Thyroid gland (tissue), 4 donors: ENCODE measurements at places on chromosomes 1 and 21. TPM values are rescaled to one million over a fixed set of nuclear protein-coding genes. Genes with fewer than 3 reads are reported as not detected.
A peak's percentile ranks its signal among the peaks of the same experiment; 100 is the strongest.

SHISAL2A gene
- total RNA-seq = not detected

TRABD2B gene
- 0.56 TPM for total RNA-seq

CYP4Z1 gene
- total RNA-seq = 1.5 TPM

GRCh38 chr1:239644604-239645003 is 258.2 kb downstream of the CHRM3 start:
- H3K36me3 ChIP-seq = no peaks in the 10 kb centered on the region
- H3K27ac ChIP-seq = no peak overlapping the region
- H3K4me3 ChIP-seq = no peak overlapping the region
- H3K27me3 ChIP-seq = no peaks in the 10 kb centered on the region
- H3K4me1 ChIP-seq = no peaks in the 10 kb centered on the region

- no peaks in the 10 kb centered on the region for H3K4me1 ChIP-seq
- H3K4me3 ChIP-seq = no peak overlapping the region
- DNase-seq = no peak
- no peaks in the 10 kb centered on the region for H3K27me3 ChIP-seq
- H3K27ac ChIP-seq = no peak overlapping the region
- no peaks in the 10 kb centered on the region for H3K36me3 ChIP-seq
Measured at GRCh38 chr1:218742467-218743262, 397.5 kb downstream of the TGFB2 start.

DNA sequence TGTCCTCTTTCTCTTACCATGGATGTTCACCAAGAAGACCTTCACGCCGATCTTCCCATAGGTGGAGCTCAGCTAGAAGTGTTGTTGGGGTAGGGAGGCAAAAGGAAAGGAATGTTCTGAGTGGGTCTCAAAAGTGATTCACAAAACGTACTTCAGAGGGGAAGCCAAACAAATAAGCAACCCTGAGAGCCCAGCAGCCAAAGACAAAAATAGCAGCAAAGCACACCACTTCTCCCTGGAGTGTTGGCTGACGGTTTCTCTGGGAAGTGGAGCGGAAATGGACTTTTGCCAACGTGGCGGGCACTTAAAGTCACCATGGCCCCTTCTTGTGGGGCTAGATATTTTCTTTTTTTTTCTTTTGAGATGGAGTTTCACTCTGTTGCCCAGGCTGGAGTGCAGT is 23.1 kb downstream of the SLC26A9 start:
- peaks cover 34% of the 10 kb centered on the region for H3K4me1 ChIP-seq
- no peak overlapping the region for H3K4me3 ChIP-seq
- H3K27ac ChIP-seq = peak overlapping the region; percentile 83
- peak; percentile 96 for DNase-seq
- H3K27me3 ChIP-seq = no peaks in the 10 kb centered on the region
- no peaks in the 10 kb centered on the region for H3K36me3 ChIP-seq

DNA sequence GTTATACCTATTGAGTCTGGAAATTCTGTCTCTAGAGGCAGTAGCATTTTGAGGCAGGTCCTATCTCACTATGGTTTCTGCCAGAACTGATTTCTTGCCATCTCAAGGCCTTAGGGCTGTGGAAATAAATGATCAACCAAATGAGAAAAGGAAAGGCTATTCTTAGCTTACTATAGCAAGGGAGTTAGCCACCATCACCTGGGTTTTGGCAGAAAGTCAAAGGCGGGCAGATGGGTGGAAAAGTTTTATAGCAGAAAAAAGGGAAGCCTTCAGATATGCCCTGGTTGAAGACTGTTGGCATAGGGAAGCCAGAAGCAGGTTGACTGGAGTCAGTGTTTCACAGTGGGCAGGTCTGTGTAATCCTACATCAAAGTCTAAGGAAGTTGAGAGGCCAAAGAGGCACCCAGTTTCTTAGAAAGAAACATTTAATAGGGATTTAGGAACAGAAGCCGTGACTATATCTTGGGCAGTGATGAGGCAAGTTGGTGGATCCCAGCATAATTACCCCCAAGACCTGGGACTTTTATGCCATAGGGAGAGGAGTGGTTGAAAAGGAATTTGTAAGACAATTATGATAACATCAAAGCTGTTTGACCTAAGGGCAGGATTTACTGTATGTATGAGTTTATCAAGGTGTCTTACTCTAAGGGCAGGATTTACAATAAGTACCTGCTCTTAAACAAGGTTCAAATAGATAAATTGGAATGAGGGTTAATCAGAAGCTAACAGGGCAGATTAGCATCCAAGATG is 29.7 kb downstream of the CTH start:
- H3K4me3 ChIP-seq = no peak overlapping the region
- peaks cover 33% of the 10 kb centered on the region for H3K4me1 ChIP-seq
- H3K27me3 ChIP-seq = no peaks in the 10 kb centered on the region
- no peak for DNase-seq
- H3K27ac ChIP-seq = peak overlapping the region; percentile 69

DNA sequence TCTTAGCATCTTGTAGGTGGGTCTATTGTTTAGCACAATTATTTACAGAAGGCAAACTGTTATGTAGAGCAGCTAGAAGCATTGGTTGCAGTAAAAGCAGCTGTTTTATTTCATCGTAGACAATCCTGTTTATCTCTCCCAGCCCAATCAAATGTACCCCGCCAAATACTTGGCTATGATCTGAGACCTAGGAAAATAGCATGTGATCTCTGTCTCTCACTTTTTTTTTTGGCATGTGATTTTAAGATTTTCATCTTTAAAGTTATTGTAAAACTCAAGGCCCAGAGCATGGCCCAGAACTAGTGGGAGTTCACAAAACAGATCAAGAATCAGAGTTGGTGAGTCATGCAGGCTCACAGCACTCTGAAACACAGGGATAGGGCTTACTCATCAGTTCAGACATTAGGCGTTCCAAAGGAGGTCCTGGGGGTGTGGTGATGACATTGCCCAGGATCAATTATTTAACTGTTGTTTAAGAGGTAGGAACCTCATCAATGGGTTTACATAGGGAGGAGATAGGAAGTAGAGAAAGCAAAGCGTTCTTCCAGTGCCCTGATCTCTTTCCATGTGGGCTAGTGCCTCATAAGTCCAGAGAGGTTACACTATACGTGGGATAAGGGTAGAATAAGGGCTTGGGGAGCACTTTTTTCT is 40.2 kb downstream of the TBX19 start:
- no peaks in the 10 kb centered on the region for H3K36me3 ChIP-seq
- H3K27me3 ChIP-seq = no peaks in the 10 kb centered on the region
- no peak for DNase-seq
- H3K4me3 ChIP-seq = no peak overlapping the region
- no peak overlapping the region for H3K27ac ChIP-seq
- H3K4me1 ChIP-seq = no peaks in the 10 kb centered on the region

GRCh38 chr1:42750041-42750440 is 10.0 kb upstream of the CLDN19 start:
- no peaks in the 10 kb centered on the region for H3K4me1 ChIP-seq
- no peaks in the 10 kb centered on the region for H3K27me3 ChIP-seq
- no peak overlapping the region for H3K27ac ChIP-seq
